Immature natural killer cell (primary cell): ENCODE measurements at places on chromosomes 16 and 17.

GRCh38 chr16:19840524-19841110 lies 44.0 kb downstream of the GPRC5B start:
- no peak for DNase-seq

DNA sequence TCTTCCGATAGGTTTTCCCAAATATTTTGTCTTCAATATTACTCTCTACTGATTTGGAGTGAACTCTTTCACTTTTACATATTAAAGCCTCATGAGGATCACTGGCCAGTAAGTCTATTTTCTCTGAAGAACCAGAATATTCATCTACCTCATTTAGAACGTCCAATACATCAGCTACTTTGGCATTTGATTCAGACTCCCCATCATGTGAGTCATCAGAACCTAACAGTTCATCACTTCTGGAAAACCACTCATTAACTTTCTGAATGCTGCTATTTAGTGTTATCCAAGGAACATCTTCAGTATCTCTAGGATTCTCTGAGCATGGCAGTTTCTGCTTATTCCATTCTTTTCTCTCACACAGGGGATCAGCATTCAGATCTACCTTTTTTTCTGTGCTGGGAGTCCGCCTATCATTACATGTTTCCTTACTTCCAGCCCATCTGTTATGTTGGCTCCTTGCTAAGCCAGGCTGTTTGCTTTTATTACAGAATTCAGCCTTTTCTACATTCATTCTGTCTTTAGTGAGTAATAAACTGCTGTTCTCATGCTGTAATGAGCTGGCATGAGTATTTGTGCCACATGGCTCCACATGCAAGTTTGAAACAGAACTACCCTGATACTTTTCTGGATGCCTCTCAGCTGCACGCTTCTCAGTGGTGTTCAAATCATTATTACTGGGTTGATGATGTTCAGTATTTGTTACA lies 30.9 kb downstream of the BRCA1 start:
- DNase-seq = no peak

- no peak for DNase-seq
Measured at GRCh38 chr16:52113533-52114183, 433.3 kb downstream of the TOX3 start.

DNA sequence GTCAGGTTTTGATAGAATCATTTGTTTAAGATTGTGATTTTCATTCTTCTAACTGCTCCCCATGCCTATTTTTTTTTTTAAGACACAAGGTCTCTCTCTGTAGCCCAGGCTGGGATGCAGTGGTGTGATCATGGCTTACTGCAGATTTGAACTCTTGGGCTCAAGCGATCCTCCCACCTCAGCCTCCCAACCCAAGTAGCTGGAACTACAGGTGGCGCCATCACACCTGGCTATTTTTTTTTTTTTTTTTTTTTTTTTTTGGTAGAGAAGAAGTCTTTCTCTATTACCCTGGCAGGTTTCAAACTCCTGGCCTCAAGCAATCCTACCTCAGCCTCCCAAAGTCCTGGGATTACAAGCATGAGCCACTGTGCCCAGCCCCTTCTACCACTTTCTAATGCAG lies 223.3 kb downstream of the CBLN1 start:
- no peak for DNase-seq

DNA sequence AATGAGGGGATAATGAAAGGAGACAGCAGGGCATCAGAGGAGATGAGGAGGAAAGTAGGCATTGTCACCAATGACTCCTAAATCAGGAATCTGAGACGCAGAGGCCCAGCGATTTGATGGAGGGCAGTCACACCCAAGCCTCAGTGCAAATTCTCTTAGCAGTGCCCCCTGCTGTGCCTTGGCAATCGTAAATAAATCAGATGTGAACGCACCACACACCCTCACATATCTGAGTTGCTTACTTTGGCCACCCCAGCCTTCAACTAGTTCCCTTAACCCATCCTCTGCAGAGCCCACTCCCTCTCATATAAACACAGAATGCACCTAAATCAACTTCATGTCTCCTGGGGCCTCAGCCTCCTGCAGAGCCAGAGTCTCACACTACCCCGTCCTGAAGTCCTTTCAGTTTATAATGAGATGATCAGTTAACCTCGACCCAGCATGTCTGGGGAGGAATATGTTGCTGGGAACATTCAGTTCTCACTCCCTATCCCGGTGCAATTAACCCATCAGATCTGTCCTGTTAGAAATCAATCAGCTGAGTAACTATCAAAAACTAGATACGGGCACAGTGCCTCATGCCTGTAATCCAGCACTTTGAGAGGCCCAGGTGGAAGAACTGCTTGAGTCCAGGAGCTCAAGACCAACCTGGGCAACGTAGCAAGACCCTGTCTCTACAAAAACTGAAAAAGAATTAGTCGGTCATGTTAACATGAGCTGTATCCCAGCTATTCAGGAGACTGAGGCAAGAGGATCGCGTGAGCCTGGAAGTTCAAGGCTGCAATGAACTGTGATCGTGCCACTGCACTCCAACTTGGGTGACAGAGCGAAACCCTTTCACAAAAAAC lies 78.4 kb downstream of the SLC39A11 start:
- no peak for DNase-seq

DNA sequence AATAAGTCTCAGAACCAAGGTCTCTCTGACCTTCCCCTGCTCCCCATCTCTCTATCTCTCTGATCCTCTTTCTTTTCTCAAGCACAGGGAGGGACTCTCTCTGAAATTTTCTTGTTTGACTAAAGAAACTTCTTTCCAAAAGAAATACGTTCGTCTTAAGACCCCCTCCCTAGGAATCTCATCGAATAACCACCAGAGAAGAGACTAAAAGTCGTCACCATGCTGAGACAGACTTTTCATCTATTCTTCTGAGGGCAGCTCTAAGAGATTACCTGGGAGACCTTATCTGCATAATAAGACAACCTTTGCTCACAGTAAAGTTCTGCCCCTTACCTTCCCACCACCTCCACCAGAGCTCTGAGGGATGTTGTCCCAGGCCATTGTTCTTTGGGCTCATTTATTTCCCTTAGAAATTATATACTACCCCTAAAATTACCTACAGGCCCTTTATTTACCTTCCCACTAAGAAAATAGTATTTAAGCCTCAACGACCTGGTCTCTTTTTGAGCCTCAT lies 133.7 kb upstream of the EEF2KMT start:
- no peak for DNase-seq

- DNase-seq = no peak
Measured at GRCh38 chr16:88951989-88952388, 25.0 kb downstream of the CBFA2T3 start.

DNA sequence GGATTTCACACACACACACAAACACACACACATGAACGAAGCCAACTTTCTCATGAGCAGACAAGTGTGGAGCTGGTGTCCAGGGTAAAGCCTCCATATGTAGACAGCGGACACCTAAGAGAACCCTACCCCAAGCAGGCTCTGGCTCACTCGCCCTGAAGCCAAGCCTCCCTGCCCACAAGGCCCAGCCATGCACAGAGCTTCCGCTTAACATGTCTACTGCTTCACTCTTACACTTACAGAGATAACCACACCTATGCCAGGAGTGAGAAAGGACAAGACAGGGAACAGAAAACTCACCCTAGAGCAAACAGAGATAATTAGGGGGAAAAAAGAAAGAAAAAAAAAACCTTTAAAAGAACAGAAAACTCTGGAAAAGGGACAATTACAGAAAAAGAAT lies 67.5 kb downstream of the CYTH1 start:
- DNase-seq = no peak

DNA sequence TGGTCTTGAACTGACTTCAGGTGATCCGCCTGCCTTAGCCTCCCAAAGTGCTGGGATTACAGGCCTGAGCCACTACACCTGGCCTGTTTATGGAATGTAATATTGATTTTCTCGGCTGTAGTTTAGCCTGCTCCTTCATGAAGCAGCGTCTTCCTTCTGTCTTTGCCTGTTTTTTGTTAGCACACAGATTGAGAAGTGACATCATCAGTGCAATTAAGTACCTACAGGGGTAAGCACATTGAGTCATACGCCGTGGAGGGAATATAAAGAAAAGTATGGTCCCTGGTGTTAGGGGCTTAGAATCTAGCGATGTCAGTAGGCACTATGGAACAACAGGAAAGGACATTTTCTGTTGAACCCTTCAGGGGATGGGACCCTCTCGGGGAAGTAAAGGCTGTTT lies 48.7 kb upstream of the SEC14L1 start:
- DNase-seq = no peak
